Suppressor macrophage treated with lipopolysaccharide for 1 hour (primary cell): ENCODE measurements at places on chromosomes 6 and 20.

DNA sequence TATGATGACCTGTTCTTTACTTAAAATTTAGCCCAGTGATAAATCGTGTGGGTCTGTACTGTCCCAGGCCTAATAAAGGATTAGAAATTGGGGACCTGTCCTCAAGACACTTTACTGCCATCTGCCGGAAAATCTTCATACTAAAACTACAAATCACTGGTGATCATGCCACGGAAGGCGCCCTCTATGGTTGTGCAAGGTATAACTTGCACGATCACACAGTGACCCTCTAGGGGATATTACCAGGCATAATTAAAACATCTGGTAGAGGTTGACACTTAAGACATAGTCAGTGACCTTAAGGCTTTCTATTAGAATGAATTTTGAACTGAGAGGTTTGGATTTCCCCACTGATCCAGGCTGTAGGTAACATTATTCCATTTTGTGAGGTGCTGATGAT, 172.6 kb downstream of the BMP2 start:
- peak; percentile 63 for DNase-seq

DNA sequence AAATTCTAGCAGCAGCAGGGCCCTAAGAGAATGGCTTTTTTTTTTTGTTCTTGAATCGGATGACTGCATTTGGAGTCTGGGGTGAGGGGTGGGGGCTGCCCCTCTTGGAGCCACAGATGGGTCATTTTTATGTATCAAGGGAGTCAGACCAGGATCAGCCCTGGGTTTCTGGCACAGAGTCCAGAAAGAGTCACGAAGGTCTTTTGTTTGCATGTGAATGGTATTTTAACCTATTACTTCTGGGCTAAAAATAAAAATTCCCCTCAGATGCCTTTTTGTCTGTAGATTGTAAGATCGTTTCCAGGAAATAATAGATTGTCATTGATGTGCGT, 72.5 kb downstream of the PHACTR3 start:
- DNase-seq: no peak

- DNase-seq: peak; percentile 22
These were observed 21.6 kb upstream of the ZBTB2 start for GRCh38 chr6:151412909-151413308.

- DNase-seq: no peak
These were observed 132.1 kb downstream of the MMS22L start for GRCh38 chr6:97150932-97151331.

DNA sequence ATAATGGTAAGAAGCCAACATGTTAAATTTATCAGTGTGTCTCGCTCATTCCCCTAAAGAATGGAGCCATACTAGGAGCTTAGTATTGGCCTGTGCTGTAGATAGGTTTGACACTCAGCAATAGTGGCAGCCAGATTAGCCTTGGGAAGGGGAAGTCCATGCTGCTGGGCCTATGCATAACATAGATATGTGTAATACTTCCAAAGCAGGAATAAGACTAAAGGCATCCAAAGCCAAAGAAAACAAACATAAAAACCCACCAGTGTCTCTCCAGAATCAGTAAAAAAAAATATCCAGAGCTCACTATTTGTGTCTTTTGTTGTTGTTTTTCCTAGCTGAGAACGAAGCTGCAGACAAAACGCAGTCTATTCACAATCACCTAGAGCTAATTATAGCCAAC, 104.2 kb upstream of the STXBP5 start:
- DNase-seq: peak; percentile 11

GRCh38 chr6:118791499-118791898, 102.5 kb upstream of the ASF1A start:
- no peak for DNase-seq

DNA sequence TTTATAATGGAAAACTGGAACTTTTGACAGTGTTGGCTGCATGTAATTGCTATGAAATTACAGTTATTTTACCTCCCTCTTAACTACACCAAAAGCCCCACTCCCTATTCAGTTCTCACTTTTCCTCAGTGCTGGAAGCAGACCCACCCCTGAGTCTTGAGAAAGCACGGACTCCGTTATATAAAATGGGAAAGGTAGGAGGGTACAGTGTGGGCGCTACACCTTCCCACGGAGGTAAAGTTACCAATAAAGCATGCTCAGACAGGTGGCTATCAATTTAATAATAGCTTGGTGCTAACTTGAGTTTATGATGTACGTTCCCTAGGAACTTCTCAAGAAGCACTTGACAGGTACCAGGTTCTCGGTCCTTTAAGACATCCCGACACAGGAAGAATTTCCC, 59.0 kb downstream of the CLIC5 start:
- DNase-seq: no peak

DNA sequence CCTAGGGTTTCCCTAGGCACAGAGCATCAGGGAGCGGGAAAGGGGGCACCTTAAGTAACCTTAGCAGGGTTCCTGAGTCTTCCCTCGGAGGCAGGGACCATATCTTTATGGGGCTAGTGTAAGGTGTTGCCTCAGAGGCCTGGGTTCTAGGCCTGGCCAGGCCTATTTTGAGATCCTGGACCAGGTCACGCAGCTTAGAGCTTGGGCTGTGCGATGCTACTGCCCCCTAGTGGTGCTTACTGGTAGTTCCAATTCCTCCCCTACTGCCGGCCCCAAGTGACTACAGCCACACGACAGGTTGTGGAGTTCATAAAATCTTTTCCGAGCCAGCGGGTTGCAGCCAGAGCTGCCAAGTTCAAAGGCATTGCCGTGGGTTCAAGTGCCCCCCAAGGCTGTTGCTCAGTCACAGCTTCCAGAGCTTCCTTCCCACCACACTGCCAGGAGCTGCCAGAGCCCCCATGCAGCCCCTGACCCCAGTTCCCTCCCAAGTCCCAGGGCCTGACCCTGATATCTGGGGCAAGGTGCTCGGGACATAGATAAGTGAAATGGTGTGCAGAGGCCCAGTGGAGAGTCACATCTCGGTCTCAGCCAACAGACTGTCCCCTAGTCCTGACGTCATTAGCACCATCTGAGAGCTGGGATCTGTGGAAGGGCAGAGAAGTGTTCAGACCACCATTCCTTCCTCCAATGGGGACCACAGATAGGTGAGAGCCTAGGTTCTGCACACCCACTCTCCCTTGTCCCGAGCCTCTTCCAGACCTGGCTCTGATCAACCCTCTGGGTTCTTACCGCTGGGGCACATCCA, 3.3 kb downstream of the LRRC73 start:
- peak; percentile 90 for DNase-seq

GRCh38 chr6:2734488-2735166, 16.1 kb downstream of the MYLK4 start:
- DNase-seq: peak; percentile 82

DNA sequence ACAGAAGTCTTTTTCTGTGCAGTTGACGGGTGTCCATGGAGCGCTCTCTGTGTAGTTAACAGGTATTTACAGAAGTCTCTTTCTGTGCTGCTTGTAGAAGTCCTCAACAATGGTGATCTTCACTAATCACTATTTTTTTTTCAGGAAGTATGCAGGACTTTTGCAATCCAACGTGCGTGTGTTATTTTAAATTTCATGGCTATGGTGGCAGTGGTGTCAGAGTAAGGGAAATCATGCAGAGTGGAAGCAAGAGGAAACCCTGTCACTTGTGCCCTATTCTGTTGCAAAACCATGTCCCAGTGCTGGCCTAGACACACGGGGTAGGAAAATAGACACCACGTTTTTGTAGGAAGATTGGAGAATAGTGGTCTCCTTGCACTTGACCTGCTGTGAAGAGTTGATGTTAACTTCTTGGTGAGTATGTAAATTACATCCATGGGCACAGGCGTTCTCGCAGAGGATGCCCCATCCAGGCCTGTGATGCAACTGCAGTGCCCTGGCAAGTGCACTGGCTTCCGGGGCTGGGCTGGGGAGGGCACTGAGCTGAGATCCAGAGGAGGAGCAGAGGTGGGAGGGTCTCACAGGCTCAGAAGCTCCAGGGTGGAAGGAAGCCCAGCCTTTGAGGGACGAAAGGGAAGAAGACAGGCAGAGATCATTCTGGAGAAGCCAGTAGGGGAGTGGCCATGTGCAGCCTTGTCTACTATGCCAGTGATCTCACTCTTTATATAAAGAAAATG, 146.5 kb downstream of the SYCP2 start:
- peak; percentile 9 for DNase-seq

DNA sequence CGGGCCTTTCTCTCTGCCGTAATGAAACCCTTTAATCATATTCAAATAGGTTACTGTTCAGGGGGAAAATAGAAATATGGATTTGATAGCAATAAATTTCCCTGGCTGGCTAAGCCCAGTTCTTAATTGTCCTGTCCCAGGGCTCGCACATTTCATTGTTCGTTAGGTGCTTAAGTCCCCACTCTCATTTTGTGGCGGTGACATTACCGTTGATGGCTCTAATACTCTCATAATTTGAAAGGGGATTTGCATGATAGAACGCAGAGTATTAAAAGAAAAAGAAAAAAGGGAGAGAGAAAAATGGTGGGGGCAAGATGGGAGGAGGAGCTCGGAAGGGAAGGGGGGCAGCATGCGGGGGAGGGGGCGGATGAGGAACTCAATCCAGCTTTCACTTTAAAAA, 79.1 kb upstream of the FOXP4 start:
- no peak for DNase-seq

GRCh38 chr6:18028332-18028731, 40.9 kb upstream of the KIF13A start:
- no peak for DNase-seq

DNA sequence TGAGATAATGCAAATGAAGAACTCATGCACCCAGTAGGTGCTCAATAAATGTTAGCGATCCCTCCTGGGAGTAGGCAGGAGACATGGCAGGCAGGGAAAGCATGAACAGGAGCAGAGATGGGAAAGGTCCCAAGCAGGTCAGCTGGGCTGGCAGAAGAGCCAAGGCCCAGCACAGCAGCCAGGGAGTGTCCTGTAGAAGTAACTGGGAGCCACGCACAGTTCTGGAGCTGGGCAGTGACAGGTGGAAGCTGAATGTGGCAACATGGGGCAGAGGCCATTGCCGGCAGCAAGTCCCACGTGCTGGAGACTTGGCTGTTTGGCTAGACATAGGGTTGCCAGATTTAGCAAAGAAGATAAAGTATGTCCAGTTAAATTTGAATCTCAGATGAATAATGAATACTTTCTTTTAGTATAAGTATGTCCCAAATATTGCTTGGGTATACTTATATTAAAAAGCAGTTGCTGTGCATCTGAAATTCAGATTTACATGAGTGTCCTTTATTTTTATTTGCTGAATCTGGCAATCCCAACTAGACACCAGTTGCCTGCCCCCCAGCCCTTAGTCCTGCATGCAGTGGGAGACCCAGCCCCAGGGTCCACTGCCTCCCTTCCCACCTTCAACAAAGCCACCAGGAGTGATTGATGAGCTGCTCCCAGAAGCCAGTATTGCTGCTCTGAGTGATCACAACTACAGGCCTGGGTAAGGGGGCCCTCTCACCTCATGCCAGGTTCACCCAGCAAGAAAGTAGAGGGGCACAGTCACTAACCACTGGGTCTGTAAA, 3.7 kb upstream of the LPIN3 start:
- DNase-seq: no peak

- no peak for DNase-seq
These were observed 186.7 kb downstream of the GJA10 start for GRCh38 chr6:90080876-90081481.

GRCh38 chr6:138945354-138945753, 42.7 kb downstream of the REPS1 start:
- no peak for DNase-seq

DNA sequence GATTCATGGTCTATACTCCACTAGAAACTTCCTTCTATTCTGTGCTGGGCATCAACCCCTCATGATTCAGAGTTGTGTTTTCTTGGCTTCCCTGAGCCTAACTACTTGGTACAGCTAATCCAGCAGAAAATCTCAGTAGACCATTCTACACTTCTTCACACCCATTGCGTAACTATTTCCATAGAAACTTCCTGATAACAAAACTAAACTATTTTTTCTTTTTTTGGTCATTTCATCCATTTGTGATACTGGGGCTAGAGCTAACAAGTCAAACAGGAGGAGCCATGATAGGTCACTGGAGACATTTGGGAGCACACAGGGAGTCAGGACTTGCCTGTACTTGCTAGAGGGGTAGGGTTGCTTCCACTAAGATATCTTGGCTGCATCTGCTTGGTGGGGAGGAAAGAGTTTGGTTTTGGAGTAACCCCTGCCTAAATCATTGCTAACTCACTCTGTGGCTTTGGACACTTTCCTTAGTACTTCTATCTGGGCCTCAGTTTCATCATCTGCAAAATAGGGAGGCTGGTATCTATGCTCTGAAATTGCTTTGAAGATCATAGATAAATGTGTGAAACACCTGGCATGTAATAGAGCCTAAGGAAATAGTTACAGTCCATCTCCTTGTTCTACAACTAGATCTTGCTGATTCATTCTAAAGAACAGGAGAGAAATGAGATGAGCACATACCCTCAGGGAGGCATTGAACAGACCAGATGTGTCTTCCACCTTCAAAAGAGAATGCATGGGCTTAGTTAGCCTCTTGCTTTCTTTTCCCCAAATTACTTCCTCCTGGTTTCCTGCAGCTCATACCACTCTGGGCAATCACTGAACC, 127.9 kb upstream of the ADGRF1 start:
- peak; percentile 47 for DNase-seq

DNA sequence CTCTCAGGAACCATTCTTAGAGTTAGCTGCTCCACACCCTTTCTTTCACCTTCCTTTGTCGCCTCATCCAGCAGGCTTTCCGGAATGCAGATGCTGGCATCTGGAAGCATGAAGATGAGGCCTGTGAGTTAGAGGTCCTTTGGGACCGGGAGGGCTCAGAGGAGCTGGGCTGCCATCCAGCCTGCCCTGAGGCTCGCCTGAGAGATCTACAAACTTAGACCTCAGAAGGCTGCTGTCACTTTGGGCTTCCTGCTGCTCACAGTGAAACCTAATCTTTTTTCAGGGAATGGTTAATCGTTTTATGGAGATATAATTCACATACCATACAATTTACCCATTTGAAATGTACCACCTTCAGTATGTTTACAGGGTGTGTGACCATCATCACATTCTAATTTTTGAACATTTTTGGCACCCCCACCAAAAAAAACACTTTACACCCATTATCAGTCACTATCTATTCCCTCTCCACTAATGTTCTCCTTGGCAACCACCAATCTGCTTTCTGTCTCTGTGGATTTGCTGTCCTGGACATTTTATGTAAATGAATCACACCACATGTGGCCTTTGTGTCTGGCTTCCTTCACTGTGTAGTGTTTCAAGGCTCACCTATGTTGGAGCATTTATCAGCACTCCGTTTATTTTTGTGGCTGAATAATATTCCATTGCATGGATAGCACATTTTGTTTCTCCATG, 20.0 kb upstream of the MPC1 start:
- DNase-seq: no peak

- DNase-seq: no peak
These were observed 166.9 kb downstream of the MOXD1 start for GRCh38 chr6:132234356-132234755.

DNA sequence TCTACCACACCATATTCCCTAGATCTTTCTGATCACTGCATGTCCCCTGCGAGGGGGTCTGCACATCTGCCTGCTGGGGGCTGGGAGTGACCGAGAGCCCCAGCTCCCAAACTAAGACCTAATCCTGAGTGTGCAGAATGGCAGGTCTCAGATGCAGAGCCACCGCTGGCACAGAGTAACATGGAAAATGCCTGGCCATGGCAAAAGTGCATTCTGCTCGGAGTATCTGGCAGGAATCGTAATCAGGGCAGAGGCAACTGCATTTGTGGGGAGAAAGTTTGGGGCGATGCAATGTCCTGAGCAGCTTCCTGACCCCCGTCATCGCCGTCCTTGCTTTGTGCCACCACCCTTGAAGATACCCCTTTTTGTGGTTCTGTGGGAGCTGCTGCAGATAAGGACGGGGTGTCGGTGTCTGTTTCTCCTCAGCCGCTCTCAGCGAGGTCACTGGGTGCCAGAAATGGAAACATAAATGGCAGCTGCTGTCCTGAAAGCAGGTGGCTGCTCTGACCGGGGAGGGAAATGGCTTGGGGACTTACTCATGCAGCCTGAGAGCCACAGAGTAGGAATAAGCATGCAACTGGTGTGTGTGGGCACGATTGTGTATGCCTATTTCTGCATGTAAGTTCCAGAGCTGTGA, 157.9 kb downstream of the LY86 start:
- DNase-seq: no peak
